GM10248 (cell line): ENCODE measurements at places on chromosomes 11 and 22.

- no peak for DNase-seq
Observed at GRCh38 chr11:26805001-26805400, 83.1 kb upstream of the SLC5A12 start.

GRCh38 chr11:36374726-36375125 lies 78.6 kb downstream of the PRR5L start:
- DNase-seq, result no peak

- no peak for DNase-seq
Observed at GRCh38 chr11:2792381-2793250, 92.8 kb upstream of the KCNQ1OT1 start.

DNA sequence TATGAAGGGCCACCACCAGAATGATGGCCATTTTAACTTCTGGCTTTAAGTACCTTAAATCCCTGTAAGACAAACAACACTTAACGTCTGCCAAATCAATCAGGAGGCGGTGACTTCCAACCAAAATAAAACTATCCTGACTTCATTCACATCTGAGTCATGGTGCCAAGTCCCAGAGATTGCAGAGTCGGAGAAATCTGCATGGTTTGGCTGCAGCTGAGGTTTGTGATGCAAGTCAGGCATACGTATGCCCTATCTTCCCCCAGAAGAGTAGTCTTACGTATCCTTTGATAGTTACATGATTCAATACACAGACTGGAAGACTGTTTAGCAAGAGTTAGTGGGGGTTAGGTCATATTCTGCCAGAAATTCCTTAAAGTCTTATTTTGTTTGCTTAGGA lies 1.7 kb upstream of the GAB2 start:
- DNase-seq, result no peak

DNA sequence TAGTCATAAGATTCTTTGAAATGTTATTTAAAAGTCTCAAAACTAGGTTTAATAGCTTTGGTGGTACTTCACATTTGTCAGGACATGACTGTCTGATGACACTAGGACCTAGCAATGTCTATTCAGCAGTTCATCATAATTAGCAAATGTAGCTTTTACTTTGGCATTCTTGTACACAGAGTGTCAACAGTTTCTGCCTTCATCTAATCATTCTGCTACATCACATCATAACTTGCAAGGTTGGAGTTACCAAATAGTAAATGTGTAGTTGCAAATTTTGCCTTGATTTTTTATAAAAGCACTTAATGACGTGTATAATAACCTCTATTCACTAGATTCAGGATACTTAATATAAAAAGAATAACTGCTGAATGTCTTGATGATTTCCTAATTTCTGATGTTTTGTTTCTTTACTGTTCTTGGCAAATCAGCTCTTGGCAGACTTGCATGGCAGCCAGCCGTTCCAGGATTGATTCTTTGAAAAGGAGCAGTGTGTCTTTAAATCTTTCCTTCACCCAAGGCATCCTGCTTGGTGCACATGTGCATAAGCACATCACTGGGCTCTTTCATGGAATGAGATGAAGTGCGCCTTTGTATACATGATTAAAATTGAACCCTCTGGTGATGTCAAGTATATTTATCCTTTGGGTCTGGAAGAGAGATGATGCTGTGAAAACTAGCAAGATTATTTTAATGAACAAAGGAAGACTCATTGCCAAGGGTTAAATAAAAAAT lies 12.2 kb downstream of the FBXO7 start:
- no peak for DNase-seq

DNA sequence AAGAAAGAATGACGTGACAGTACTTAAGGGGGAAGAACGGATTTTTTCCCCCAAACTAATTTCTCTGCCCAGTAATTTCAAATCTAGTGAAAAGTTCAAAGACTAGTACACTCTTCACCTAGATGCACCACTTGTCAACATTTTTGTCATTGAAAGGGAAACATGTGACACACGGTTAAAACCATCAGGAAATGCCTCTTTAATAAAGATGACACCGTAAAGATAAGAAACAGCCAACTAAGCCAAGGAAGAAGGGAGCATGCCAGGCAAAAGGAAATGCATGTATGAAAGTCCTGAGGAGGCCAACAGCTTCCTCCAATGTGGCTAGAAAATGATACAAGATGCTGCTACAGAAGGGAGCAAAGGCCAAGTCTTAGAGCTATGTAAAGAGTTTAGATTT lies 49.4 kb downstream of the RSF1 start:
- DNase-seq, result no peak

GRCh38 chr22:43136255-43136654 lies 6.9 kb downstream of the MCAT start:
- peak; percentile 82 for DNase-seq

- DNase-seq, result no peak
Observed at GRCh38 chr11:32939866-32940265, 47.3 kb downstream of the QSER1 start.

DNA sequence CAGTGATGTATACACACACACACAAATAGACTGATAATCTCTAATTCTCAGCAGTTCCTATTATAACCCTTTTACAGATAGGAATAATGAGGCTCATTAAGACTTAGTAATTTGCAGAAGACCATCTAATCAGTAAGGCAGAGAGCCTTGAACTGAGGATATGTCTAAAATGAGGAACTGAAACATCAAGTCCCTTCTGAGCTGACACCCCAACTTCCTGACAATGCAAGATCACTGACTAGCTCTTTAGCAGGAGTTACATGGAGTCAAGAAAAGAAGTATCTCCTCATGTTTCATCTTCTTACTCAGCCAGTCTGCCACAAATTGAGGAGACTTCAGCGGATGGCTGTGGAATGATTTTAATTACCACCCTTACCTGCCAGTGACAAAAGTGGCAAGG lies 193.0 kb downstream of the MSANTD4 start:
- DNase-seq, result peak; percentile 11

- no peak for DNase-seq
Observed at GRCh38 chr22:30381264-30381663, 5.9 kb downstream of the RNF215 start.

- DNase-seq, result no peak
Observed at GRCh38 chr11:76806608-76807205, 23.6 kb downstream of the TSKU start.

- DNase-seq, result no peak
Observed at GRCh38 chr22:22022947-22023534, 40.5 kb upstream of the TOP3B start.

DNA sequence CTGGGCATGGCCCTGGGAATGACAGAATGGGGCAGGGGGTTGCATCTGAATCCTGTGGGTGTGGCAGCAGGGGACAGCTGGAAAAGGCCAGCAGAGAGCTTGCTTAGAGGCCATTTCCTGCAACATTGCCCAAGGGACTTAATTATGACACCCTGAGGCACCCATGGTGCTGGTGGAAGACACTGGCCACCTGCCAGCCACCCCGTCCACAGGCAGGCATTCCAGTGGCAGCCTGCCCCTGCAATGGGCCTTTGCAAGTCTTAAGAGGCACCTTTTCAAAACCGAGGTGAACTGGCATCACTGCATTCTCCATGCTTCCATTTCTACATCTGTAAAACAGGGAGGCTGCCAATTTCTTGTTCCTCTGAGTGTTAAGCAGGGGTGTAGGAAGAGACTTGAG lies 21.6 kb upstream of the SUSD2 start:
- DNase-seq, result no peak

DNA sequence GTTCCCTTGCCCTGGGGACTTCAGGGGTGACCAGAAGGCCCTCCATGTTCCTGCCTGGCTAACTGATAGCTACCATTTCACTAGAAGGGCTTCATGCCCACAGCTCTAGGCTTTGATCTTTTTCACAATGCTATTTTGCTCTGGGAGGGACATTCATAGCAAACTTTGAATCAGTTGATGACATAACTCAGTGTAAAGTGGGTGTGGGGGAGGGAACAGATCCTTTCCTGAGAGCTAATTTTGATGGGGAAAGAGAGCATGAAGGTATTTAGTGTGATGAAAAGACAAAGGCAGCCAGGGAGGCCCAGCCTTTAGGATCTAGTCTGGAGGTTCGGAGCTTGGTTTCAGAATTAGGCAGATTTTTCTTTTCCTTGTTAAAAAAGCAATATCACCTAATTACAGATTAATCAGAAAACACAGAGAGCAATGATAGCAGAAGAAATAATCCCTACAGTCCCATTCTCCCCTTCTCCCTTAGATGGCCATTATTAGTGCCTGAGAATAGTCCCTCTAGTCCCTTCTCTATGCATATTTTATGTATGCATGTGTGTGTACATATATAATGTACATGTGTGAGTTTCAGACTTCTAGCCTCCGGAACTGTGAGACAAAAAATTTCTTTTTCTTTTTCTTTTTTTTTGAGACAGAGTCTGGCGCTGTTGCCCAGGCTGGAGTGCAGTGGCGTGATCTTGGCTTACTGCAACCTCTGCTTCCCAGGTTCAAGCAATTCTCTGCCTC lies 46.9 kb downstream of the YWHAH start:
- no peak for DNase-seq

DNA sequence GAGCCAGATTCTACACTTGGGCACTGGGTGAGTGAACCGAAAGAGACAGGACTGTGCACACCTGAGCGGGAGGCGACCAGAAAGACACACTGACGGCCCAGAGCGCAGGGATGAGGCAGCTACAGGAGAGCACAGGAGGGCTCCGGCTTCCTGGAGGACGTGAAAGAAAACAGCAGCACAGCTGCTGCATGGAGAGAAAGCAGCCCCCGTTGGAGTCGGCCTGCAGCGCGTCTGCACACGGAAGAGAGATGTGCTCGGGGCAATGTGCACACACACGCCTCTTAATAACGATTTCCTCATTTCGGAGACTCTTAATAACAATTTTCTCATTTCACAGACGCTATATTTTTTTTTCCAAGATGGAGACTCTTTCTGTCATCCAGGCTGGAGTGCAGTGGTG lies 160.4 kb downstream of the CTTN start:
- no peak for DNase-seq

GRCh38 chr11:15519124-15519791 lies 404.5 kb downstream of the INSC start:
- peak; percentile 18 for DNase-seq

- peak; percentile 91 for DNase-seq
Observed at GRCh38 chr22:19730655-19731360, 7.5 kb downstream of the GP1BB start.

DNA sequence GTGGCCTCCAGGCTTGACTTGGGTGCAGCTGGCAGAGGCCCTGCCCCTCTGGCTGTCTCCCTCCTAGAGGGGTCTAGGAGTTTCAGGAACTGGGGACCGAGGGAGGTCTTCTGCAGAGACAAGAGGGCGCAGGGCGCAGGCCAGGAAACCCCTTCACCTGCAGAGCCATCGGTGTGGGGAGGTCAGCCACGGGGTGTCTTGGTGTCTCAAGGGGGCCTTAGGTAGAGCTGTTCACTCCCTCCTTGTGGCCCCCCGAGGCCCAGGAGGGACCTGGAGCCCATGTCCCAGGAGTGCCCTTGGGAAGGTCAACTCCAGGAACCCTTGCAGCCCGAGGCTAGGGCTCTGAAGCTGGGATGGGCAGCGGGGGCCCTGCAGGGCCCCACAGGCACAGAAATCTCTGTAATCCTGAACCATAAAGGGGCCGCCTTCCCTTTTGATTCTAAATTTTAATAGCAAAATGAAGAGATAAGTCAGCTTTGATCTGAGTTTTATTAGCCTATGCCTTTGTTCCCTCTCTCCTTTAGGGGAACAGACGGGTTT lies 31.4 kb upstream of the TH start:
- no peak for DNase-seq

- DNase-seq, result no peak
Observed at GRCh38 chr11:107988397-107989158, 20.1 kb upstream of the CUL5 start.

DNA sequence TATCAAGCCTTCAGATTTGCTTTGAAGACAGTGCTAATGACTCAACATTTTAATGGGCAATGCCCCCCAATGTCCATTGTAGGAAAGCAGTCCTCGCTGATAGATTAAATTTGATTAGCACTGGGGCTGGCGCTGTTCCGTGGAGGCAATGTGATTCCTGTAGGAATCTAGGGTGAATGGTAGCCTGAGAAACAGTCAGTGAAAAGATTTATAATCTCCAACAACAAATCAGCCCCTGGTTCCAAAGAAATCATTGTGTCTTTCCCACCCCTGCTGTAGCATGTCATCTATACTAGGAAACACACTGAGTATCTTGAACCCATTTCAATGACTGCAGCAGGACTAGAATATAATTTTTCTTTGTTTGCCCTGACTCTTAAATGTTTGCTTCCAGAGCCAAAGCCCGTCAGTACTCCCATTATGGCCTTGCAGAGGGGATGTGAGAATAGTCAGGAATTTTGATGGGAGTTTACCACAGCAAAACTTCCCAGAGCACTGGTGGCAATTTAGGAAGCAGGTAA lies 36.1 kb downstream of the MPPED2 start:
- no peak for DNase-seq

DNA sequence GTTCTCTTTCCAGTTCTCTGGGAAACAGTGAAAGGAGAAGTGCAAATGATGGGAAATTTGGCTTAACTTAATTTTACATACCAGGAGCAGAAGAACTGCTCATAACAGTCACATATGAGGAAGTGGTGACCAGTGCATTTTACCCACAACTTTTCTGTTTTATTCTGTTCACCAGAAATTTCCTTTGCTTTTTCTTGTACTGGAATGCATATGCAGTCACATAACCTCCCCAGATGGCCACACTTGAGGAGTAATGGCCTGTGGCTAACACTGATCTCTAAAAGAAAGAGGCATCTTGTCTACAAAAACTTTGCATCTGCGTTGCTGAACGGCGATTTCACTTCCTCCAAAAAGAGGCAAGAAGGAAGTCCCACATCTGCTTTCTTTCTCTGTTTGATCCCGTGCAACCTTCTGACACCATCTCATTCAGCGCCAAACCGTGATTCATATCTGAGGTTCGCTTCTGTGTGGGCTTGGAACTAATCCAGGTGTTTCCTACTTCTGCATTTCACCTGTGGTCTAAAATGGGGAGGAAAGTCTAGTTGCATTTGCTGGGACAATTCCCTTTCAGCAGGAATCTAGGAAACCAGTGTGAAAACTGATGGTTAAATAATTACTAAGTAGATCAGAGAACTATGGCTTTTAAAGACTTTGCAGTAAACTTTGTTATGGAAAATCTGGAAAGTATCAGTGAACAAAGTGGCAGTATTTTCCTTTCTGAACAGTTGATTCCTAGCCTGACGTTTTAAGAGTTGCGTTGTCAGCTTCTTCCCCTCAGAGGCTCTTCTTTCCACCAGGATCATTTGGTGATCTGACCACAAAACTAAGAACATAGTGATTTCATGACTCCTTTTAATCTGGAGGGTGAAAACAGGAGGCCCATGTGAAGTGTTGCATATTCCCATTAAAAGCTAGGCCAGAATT lies 4.2 kb upstream of the MPEG1 start:
- peak; percentile 64 for DNase-seq

GRCh38 chr11:25910086-25910485 lies 421.8 kb upstream of the ANO3 start:
- DNase-seq, result no peak

- DNase-seq, result no peak
Observed at GRCh38 chr11:60840470-60841430, 1.2 kb upstream of the CCDC86 start.

- no peak for DNase-seq
Observed at GRCh38 chr11:11661326-11662040, 39.7 kb upstream of the GALNT18 start.

- no peak for DNase-seq
Observed at GRCh38 chr22:38246692-38247091, 26.1 kb downstream of the TMEM184B start.
